ENCODE measurements at places on chromosomes 6 and 20.

DNA sequence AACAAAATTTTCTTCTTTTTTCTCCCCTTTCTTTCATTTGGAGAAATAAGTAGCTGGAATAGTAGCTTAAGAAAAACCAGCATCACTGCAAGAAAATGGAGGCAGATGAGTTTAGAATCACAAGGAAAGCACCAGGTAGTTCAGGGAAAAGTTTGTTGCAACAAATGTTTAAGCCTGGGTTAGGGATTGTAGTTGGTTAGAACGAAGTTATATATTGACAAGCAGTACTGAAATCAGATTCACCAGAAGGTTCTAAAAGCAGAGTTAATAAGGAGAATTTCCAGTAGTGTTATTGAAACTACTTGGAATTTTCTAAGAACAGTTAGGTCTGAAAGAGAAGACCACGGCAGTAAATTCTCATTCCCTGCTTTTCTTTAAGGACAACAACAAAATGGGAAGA is 70.2 kb downstream of the BMP2 start:
- DNase-seq, result no peak

GRCh38 chr6:122049341-122049740 is 350.1 kb upstream of the HSF2 start:
- DNase-seq, result no peak

- no peak for DNase-seq
Observed at GRCh38 chr6:141050471-141050870, 1082.3 kb upstream of the GJE1 start.

- no peak for DNase-seq
Observed at GRCh38 chr6:141303907-141304306, 828.8 kb upstream of the GJE1 start.

DNA sequence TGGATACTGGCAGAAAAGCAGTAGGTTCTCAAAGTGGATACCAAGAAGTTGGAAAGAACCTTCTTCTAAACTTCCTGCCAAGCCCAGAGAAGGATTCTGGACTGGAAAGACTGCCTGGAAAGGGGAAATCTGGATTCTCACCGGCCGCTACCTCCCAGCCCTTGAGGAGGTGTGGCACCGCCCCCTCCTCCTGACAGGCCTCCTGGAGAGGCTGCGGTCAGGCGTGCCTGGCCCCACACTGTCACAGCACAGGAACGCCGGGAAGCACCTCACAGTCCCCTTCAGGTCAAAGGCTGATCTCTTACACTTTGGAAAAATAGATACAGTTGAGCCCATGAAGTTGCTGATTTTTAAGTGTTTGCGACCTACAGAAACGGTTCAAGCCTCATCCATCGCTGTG is 16.3 kb upstream of the PDE10A start:
- no peak for DNase-seq
